Chondrocyte (in vitro differentiated cells): ENCODE measurements at places on chromosomes 5 and 9. TPM values are rescaled to one million over a fixed set of nuclear protein-coding genes. Genes with fewer than 3 reads are reported as not detected.

The LRRC19 gene
- total RNA-seq, result not detected in 3 replicates

GRCh38 chr5:98586581-98586980, 186.9 kb upstream of the RGMB start:
- H3K36me3 ChIP-seq, result no peaks in the 10 kb centered on the region
- H3K4me1 ChIP-seq, result no peaks in the 10 kb centered on the region
- H3K27ac ChIP-seq, result no peak overlapping the region
- no peak for DNase-seq
- no peaks in the 10 kb centered on the region for H3K27me3 ChIP-seq

DNA sequence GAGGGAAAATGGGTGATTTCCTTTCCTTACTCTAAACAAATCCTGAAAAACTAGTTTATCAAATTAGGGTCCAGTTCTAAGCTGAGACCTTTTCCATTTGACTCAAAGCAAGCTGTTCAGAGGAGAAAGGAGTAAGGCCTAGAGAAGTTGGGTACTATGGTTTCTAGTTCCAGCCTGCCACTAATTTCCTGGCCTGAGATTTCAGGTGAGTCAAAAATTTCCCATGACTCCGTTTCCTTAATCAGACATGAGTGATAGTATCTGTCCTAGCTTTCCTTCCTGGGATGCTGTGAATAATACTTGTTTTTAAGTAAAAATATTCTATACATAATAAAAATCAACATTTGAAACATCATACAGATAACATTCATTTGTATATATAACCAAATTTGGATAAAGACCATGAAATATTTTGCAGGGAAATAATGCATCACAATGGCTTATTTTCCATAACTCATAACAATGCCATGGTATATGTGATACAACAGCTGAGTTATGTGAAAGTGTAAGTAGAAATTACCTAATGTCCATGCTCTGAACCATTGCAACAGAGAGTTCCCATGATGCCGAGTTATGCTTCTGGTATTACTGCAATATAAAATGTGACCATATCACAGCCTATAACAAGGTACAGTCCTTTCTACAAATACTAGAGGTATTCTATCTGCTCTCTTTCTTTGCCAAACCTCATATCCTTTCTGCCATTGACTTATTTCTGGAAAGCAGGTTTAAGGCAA, 142.7 kb downstream of the MLLT3 start:
- peaks cover 22% of the 10 kb centered on the region for H3K4me1 ChIP-seq
- no peaks in the 10 kb centered on the region for H3K36me3 ChIP-seq
- peaks cover 1% of the 10 kb centered on the region for H3K27me3 ChIP-seq

- H3K27ac ChIP-seq, result no peak overlapping the region
- H3K4me1 ChIP-seq, result no peaks in the 10 kb centered on the region
- peaks cover 29% of the 10 kb centered on the region for H3K27me3 ChIP-seq
- DNase-seq, result no peak
Observed at GRCh38 chr5:149680810-149681221, 49.3 kb upstream of the PPARGC1B start.

The SARDH gene
- total RNA-seq, result 0.74 to 1.2 TPM in 2 of 3 replicates, not detected in the other

The SYK gene
- 0.22 to 0.55 TPM in 2 of 3 replicates, not detected in the other for total RNA-seq

GRCh38 chr5:147887026-147887627, 8.6 kb downstream of the SCGB3A2 start:
- no peak overlapping the region for H3K4me3 ChIP-seq
- peaks cover 9% of the 10 kb centered on the region for H3K4me1 ChIP-seq
- H3K27ac ChIP-seq, result no peak overlapping the region
- peaks cover 3% of the 10 kb centered on the region for H3K36me3 ChIP-seq
- peaks cover 23% of the 10 kb centered on the region for H3K27me3 ChIP-seq
- no peak for DNase-seq

The ZDHHC21 gene
- 9.8 to 15.8 TPM (median 11.4 TPM) in 3 replicates for total RNA-seq

The C5orf58 gene
- total RNA-seq, result not detected in 3 replicates

DNA sequence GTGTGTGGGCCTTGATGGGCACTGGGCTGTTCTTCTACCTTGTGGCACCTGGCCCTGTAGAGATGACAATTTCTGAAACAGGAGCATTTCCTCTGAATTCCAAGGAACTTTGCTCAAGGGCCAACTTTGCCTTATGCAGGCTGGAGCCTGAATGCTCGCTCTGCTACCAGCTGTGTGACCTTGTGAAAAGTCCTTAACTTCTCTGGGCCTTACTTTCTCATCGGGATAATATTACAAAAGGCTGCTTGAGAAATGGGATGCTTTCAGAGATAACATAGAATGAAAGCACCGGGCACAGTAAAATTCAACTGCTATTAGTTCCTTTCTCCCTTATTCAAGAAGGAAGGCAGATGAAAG, 58.8 kb downstream of the GADD45G start:
- H3K4me3 ChIP-seq, result no peak overlapping the region
- no peak overlapping the region for H3K27ac ChIP-seq
- no peaks in the 10 kb centered on the region for H3K36me3 ChIP-seq
- H3K4me1 ChIP-seq, result peaks cover 11% of the 10 kb centered on the region
- no peak for DNase-seq

DNA sequence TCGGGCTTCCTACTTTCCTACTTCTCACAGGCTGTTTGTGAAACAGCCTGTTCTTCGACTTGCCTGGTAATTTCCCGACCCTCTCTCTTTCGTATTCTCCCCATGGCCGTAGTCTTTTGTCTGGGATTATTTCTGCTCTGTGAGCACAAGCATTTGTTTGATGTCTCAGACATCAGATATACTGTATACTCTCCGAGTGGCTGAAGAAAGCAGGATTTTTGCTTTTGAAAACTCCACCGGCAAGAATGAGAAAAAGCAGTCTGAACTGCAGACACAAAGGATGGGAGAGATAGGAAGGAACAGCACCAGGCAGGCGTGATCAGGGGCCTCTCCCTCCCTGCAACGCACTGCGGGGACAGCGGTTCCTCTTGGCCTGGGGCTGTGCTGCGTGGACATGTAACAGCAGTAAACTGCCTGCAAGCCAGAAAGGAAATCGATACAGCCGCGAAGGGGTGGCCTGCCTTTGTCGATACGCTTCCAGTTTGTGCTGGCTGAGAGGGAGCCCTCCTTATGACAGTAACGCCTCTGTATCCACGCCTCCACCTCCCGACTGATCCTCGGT, 313.9 kb upstream of the TLE4 start:
- no peaks in the 10 kb centered on the region for H3K27me3 ChIP-seq
- no peak for DNase-seq
- H3K4me1 ChIP-seq, result no peaks in the 10 kb centered on the region
- H3K27ac ChIP-seq, result no peak overlapping the region

The AGXT2 gene
- not detected in 3 replicates for total RNA-seq

The CNTLN gene
- total RNA-seq, result 7.6 to 10.9 TPM (median 7.8 TPM) in 3 replicates

The STPG3 gene
- total RNA-seq, result not detected in 3 replicates

DNA sequence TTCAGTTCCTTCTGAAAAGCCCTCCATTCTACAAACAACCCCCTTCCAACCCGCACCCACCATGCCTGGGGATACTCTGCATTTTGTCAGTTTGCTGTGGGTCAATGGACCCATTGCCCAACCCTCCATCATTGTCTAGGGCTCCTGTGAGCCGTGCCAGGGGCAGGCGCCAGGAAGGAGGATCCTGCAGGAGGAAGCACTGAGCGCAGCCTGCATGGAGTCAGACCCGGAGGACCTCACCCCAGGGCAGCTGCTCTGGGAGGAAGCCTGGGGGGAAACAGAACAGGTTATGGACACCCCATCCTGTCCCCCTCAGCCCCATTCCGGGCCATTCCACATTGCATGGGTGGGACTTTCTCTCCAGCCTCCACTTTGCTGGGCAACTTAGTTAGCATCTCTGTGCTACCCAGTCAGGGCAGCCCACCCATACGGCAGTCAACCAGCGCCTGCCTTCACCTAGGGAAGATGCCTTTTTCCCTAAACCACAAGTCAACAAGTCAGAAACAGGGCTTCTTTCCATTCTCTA, 48.6 kb upstream of the VDAC1 start:
- no peaks in the 10 kb centered on the region for H3K4me1 ChIP-seq
- no peak overlapping the region for H3K4me3 ChIP-seq
- H3K27ac ChIP-seq, result no peak overlapping the region
- DNase-seq, result no peak

The CCNO gene
- total RNA-seq, result 1.7 to 2.0 TPM in 2 of 3 replicates, not detected in the other
